ENCODE measurements at places on chromosomes 7 and 10. TPM values are rescaled to one million over a fixed set of nuclear protein-coding genes. Genes with fewer than 3 reads are reported as not detected.

PRTFDC1 gene
- 17.9 TPM for total RNA-seq

HYAL4 gene
- total RNA-seq, result not detected

VWA2 gene
- not detected for total RNA-seq

ZFYVE27 gene
- 12.8 TPM for total RNA-seq

AEBP1 gene
- 1.1 TPM for total RNA-seq

MRLN gene
- total RNA-seq, result not detected

LDB3 gene
- 0.28 TPM for total RNA-seq

GNAT3 gene
- total RNA-seq, result not detected

CABCOCO1 gene
- 0.18 TPM for total RNA-seq

HABP2 gene
- total RNA-seq, result not detected

PIK3AP1 gene
- total RNA-seq, result under 0.01 TPM

KNDC1 gene
- 0.56 TPM for total RNA-seq

NDUFB8 gene
- 98.3 TPM for total RNA-seq

GCC1 gene
- 20.8 TPM for total RNA-seq

CXCL12 gene
- 15.8 TPM for total RNA-seq

SFRP4 gene
- not detected for total RNA-seq

HEPACAM2 gene
- under 0.01 TPM for total RNA-seq

VENTX gene
- not detected for total RNA-seq

TMEM178B gene
- total RNA-seq, result under 0.01 TPM

CCDC172 gene
- not detected for total RNA-seq

All from IMR-90 (cell line).